NCI-H460 (cell line): ENCODE measurements at places on chromosomes 1 and 21. TPM values are rescaled to one million over a fixed set of nuclear protein-coding genes. Genes with fewer than 3 reads are reported as not detected.

PRAMEF10 gene
- not detected in 2 replicates for total RNA-seq

TOR1AIP1 gene
- total RNA-seq: 55.3 and 57.7 TPM in 2 replicates

AUNIP gene
- 7.8 and 8.8 TPM in 2 replicates for total RNA-seq

PGBD5 gene
- not detected in 2 replicates for total RNA-seq

THEM5 gene
- not detected in 2 replicates for total RNA-seq

KRTAP19-1 gene
- total RNA-seq: not detected in 2 replicates

PRELP gene
- total RNA-seq: not detected in 2 replicates

SGIP1 gene
- total RNA-seq: 2.2 and 3.7 TPM in 2 replicates

TMEM81 gene
- total RNA-seq: 4.5 and 6.0 TPM in 2 replicates

NTMT2 gene
- total RNA-seq: 0.15 TPM in 1 of 2 replicates, not detected in the other

LHX8 gene
- not detected in 2 replicates for total RNA-seq

TDRD10 gene
- not detected in 2 replicates for total RNA-seq

KRTAP10-10 gene
- total RNA-seq: not detected in 2 replicates

CR1L gene
- not detected in 2 replicates for total RNA-seq
